ENCODE measurements at places on chromosomes 5 and 9. TPM values are rescaled to one million over a fixed set of nuclear protein-coding genes. Genes with fewer than 3 reads are reported as not detected.
A peak's percentile ranks its signal among the peaks of the same experiment; 100 is the strongest.

SLC1A1 gene
- 0.14 TPM for total RNA-seq

ENC1 gene
- 6.3 TPM for total RNA-seq

DNA sequence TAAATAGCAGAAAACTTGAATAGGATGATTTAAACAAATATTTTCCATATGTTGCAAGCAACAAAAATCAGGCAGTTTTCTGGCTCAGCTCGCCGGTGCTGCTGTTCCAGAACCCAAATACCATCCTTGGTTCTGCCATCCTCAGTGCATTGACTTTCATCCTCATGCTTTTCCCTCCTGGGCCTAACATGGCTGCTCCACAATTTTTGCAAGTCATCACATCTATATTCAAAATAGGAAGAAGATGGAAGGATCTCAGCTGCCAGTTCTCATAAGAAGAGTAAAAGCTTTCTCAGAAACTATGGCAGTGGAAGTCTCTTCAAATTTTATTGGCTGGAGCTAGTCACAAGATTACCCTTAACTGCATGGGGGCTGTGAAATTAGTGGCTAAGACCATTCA, 136.7 kb downstream of the STARD4 start:
- H3K27ac ChIP-seq = no peak overlapping the region
- H3K27me3 ChIP-seq = no peaks in the 10 kb centered on the region
- no peak for DNase-seq
- no peaks in the 10 kb centered on the region for H3K4me1 ChIP-seq

GRCh38 chr9:69922646-69923045, 102.0 kb downstream of the CFAP95 start:
- no peaks in the 10 kb centered on the region for H3K4me1 ChIP-seq
- no peaks in the 10 kb centered on the region for H3K36me3 ChIP-seq
- no peak overlapping the region for H3K4me3 ChIP-seq
- no peak for DNase-seq
- no peak overlapping the region for H3K27ac ChIP-seq

GRCh38 chr9:37906312-37907239, 2.6 kb upstream of the SLC25A51 start:
- H3K4me3 ChIP-seq = peak overlapping the region; percentile 1
- DNase-seq = no peak
- no peak overlapping the region for H3K27ac ChIP-seq

- H3K27me3 ChIP-seq = no peaks in the 10 kb centered on the region
- H3K4me3 ChIP-seq = no peak overlapping the region
- H3K4me1 ChIP-seq = peaks cover 21% of the 10 kb centered on the region
- H3K27ac ChIP-seq = no peak overlapping the region
These were observed 57.3 kb upstream of the FNIP1 start for GRCh38 chr5:131854134-131854533.

FBP2 gene
- not detected for total RNA-seq

DNA sequence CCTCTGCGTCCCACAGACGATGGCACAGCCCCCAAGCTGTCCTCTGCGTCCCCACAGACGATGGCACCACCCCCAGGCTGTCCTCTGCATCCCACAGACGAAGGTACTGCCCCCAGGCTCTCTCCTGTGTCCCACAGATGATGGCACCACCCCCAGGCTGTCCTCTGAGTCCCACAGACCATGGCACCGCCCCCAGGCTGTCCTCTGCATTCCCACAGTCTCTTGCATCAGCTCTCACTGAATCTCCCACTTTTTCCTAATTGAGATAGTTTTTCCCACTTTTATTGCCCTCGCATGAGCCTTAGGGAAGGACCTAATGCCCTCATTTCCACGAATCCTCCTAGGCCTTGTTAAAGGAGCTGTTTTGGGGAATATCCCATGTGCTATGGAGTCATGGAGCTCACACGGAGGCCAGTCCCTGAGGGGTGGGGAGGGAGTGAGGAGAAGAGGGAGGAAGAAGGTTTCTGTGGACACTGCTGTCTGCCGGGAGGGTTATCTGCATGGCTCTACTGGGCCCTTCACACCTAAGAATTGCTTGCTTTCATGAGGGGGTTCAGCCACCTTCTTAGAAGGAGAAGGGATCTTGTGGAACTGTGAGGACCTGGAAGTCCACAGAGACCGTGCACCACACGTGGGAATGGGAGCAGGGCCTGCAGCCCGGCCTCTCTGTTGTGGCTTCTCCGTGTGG, 58.2 kb upstream of the PTCH1 start:
- H3K27me3 ChIP-seq = peaks cover 49% of the 10 kb centered on the region
- H3K4me3 ChIP-seq = no peak overlapping the region
- H3K4me1 ChIP-seq = peaks cover 16% of the 10 kb centered on the region
- DNase-seq = no peak
- H3K27ac ChIP-seq = no peak overlapping the region

DNA sequence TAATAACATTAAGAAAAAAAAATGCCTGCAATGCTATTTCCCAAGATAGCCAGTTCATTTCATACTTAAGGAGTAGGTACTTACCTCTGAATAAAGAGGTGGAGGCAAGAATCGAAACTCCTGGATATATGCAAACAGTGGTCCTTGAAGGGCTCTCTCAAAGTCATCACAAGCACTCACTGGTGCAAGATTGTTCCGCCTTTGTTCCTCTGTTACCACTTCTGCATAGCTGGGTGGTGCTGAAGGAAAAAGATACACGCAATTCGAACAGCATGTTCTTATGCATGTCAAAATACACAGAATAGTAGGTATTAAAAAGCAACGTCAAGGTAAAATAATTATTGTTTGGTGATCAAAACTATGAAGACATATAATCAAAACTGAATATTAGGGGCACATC, 9.5 kb downstream of the ARRDC3 start:
- H3K4me1 ChIP-seq = peaks cover 35% of the 10 kb centered on the region
- DNase-seq = no peak
- H3K27ac ChIP-seq = peak overlapping the region; percentile 60
- H3K4me3 ChIP-seq = no peak overlapping the region
- H3K27me3 ChIP-seq = no peaks in the 10 kb centered on the region

DNA sequence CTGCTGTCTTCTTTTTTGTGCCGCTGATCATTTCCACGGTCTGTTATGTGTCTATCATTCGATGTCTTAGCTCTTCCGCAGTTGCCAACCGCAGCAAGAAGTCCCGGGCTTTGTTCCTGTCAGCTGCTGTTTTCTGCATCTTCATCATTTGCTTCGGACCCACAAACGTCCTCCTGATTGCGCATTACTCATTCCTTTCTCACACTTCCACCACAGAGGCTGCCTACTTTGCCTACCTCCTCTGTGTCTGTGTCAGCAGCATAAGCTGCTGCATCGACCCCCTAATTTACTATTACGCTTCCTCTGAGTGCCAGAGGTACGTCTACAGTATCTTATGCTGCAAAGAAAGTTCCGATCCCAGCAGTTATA, 17.1 kb downstream of the F2R start:
- peak overlapping the region; percentile 82 for H3K4me3 ChIP-seq
- peak; percentile 76 for DNase-seq
- H3K36me3 ChIP-seq = peaks cover 33% of the 10 kb centered on the region
- H3K27me3 ChIP-seq = no peaks in the 10 kb centered on the region

GRCh38 chr5:178667101-178667500, 40.3 kb upstream of the CLK4 start:
- no peak overlapping the region for H3K4me3 ChIP-seq
- no peaks in the 10 kb centered on the region for H3K4me1 ChIP-seq
- no peaks in the 10 kb centered on the region for H3K36me3 ChIP-seq
- H3K27me3 ChIP-seq = peaks cover 24% of the 10 kb centered on the region

DNA sequence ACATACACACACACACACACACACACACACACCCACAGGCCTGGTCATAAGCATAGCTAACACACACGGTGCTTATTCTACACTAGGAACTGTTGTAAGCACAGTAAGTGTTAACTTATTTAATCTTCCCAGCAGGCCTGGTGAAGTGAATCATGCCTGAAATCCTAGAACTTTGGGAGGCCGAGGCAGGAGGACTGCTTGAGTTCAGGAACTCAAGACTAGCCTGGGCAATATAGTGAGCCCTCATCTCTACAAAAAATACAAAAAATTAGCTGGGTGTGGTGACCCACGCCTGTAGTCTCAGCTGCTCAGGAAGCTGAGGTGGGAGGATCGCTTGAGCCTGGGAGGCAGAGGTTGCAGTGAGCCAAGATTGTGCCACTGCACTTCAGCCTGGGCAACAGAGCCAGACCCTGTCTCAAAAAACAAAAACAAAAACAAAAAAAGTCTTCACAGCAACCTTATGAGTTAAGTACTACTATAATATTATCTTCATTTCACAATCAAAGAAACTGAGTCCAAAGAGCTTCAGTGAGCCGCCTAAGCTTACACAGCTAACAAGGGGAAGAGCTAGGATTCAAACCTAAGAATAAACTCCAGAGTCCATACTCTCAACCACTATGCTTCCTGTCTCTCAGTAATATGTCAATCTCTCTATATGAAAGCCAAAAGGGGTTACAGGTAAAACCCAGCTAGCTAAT, 2.3 kb downstream of the MEGF9 start:
- H3K36me3 ChIP-seq = no peaks in the 10 kb centered on the region
- DNase-seq = no peak
- peak overlapping the region; percentile 95 for H3K27ac ChIP-seq

DNA sequence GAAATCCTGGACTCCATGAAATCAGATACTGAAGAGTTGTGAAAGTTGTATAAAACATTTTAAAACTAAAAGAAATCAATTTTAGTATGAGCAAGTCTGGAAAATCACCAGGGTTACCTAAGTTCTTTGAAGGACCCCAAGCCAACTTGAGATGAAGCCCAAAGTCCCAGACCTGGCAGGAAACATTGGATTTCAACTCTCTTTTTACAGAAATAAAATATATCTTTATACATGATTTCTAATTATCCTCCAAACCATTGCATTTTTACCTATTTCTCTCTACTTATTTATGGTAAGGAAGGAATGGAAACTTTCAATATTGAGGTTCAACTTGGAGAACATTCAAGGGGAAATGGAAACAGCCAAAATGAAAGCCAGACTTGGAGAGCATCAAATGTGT, 390.6 kb upstream of the C9orf72 start:
- no peak overlapping the region for H3K4me3 ChIP-seq
- no peak overlapping the region for H3K27ac ChIP-seq
- no peaks in the 10 kb centered on the region for H3K4me1 ChIP-seq
- peaks cover 6% of the 10 kb centered on the region for H3K36me3 ChIP-seq

DNA sequence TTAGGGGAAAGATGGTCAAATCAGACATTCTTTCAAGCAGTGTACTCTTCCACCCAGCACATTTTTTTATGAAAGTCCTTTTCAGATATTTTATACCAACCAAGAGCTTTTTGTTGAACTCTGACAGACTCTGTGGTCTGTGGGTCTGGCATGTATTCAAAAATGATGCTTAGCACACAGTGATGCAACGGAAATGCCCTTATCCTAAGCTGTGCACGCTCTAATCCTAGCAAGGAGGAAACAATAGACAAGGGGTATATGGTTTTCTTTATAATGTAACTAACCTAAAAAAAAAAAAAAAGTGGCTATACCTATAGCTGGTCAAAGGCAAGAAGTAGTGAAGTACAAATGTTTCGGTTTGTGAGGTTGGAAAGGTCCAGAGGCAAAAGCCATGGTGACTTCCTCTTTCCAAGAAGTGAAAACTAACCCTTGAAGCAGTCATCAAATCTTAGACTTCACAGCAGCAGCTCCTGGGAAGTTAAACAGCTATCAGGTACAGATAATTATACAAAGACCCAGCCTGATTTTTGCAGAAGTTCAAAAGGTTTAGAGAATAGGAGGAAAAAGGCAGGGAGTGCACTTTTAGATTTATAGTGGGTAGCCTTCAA, 82.5 kb downstream of the SEMA6A start:
- no peak for DNase-seq
- no peak overlapping the region for H3K27ac ChIP-seq
- no peaks in the 10 kb centered on the region for H3K27me3 ChIP-seq
- no peaks in the 10 kb centered on the region for H3K4me1 ChIP-seq

F2RL1 gene
- total RNA-seq = not detected

- no peaks in the 10 kb centered on the region for H3K36me3 ChIP-seq
- no peak for DNase-seq
- no peak overlapping the region for H3K4me3 ChIP-seq
- no peaks in the 10 kb centered on the region for H3K4me1 ChIP-seq
- no peak overlapping the region for H3K27ac ChIP-seq
These were observed 41.9 kb downstream of the NPR3 start for GRCh38 chr5:32753051-32753450.

- H3K36me3 ChIP-seq = no peaks in the 10 kb centered on the region
- peaks cover 7% of the 10 kb centered on the region for H3K27me3 ChIP-seq
- H3K4me3 ChIP-seq = no peak overlapping the region
- H3K27ac ChIP-seq = no peak overlapping the region
- H3K4me1 ChIP-seq = no peaks in the 10 kb centered on the region
These were observed 228.2 kb downstream of the TLE1 start for GRCh38 chr9:81461196-81461595.

WDR38 gene
- not detected for total RNA-seq

GNG10 gene
- total RNA-seq = 23.0 TPM

- H3K4me1 ChIP-seq = no peaks in the 10 kb centered on the region
- H3K27me3 ChIP-seq = no peaks in the 10 kb centered on the region
- no peaks in the 10 kb centered on the region for H3K36me3 ChIP-seq
- H3K4me3 ChIP-seq = no peak overlapping the region
These were observed 1821.0 kb downstream of the EFNA5 start for GRCh38 chr5:105849701-105850100.

GRCh38 chr5:5492087-5492933, 69.8 kb downstream of the ICE1 start:
- H3K4me3 ChIP-seq = peak overlapping the region; percentile 71
- H3K4me1 ChIP-seq = peaks cover 11% of the 10 kb centered on the region
- H3K27ac ChIP-seq = no peak overlapping the region
- H3K36me3 ChIP-seq = peaks cover 18% of the 10 kb centered on the region
- DNase-seq = no peak
